ENCODE measurements at places on chromosomes 5 and 9.

GRCh38 chr5:23411994-23412393, 95.4 kb upstream of the PRDM9 start:
- no peak for DNase-seq

DNA sequence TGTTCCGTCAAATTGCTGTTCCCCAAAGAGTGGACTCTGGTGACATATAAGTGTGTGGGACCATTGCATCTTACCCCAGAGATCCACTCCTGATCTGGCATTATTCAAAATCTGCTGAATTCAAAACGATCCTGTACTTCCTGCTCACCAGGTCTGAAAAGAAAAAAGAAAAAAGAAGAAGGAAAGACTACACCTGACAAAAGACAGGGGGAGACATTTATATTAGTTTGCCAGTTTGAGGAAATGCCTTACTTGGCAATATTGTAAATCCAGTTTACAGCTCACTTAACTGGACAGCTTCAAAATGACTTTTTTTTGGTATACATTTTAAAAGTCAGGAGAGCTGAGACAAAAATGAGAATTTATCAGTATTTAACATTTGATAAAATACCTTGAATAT, 15.0 kb upstream of the GRHPR start:
- no peak for DNase-seq

DNA sequence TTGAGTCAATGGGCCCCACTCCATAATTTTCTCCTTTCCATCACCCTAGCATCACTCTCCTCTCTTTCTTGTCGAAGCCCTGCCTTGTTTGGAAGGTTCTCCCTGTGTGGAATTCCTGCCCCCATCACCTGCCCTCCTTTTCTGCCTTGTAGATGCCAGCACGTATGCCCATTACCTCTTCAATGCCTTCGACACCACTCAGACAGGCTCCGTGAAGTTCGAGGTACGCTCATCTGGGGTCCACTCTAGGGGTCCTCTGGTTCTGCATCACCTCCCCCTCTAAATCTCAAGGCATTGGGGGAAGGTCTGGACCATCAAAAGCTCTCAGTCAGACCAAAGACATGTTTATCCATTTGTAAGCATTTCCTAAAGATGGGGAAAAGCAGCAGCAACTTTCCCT, 61.8 kb upstream of the GABRP start:
- no peak for DNase-seq

GRCh38 chr5:52725808-52726207, 61.9 kb upstream of the ITGA1 start:
- DNase-seq, result no peak

- no peak for DNase-seq
Observed at GRCh38 chr5:102830241-102830640, 75.1 kb downstream of the PAM start.

All from stimulated activated CD4-positive, alpha-beta T cell treated with anti-CD3 and anti-CD28 coated beads, Interleukin-15, amount 100 ng/mL, for 1 hour (primary cell).